Posterior cingulate gyrus (tissue), 11 donors: ENCODE measurements at places on chromosomes 11 and 22.
A peak's percentile ranks its signal among the peaks of the same experiment; 100 is the strongest.

DNA sequence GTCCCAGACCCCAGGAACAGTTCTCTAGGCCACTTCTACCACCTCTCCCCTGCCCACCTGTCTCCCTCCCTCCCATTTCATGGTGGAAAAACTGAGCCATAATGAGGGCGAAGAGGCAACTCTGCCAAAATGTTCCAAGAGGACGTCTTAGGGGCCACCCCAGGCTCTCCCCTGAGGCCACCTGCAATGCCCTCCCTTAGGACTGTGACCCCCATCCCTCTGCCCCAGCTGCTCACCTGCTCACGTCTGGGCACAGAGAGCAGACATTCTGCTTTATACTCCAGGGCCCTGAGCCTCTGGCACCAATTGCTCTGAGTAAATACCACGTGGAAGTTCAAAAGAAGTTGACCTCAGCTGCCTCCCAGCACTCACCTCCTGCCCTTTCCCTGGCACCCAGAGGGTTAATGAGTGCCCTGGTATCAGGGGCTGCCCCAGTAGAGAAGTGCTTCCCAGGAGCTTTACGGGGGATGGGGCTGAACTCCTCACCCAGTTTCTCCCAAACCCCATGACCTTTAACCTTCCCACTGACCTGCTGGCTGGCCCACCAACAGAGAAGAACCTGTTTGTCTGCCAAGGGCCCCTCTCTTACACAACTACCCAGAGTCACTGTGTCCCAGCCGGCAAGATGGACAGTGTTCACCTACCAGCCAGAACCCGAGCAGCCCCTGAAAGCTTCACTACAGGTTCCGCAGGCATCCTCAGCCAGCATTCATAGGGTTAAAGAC, 627 bp upstream of the APOA5 start:
- no peak for DNase-seq

GRCh38 chr11:74316772-74317505, 5.5 kb upstream of the P4HA3 start:
- no peak for DNase-seq

GRCh38 chr22:33823552-33823951, 96.7 kb downstream of the LARGE1 start:
- no peak for DNase-seq

- no peak for DNase-seq
These were observed 11.3 kb downstream of the LGALS12 start for GRCh38 chr11:63517156-63517555.

GRCh38 chr22:23285734-23286133, 105.4 kb downstream of the BCR start:
- DNase-seq, result no peak

DNA sequence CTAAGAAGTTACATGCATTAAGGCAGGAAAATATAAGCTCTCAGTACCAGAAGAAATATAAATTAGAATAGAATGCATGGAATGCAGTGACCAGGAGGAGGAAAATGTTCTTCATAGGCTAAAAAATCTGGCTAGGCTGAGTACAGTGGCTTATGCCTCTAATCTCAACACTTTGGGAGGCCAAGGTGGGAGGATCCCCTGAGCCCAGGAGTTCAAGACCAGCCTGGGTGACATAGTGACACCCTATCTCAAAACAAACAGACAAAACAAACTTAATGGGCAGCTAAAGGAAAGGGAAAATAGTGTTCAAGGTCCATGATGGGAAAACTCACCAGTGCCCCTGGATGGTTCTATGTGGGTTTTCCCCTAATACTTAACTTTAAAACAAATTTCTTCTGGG, 78.3 kb upstream of the RASSF10 start:
- DNase-seq, result no peak

DNA sequence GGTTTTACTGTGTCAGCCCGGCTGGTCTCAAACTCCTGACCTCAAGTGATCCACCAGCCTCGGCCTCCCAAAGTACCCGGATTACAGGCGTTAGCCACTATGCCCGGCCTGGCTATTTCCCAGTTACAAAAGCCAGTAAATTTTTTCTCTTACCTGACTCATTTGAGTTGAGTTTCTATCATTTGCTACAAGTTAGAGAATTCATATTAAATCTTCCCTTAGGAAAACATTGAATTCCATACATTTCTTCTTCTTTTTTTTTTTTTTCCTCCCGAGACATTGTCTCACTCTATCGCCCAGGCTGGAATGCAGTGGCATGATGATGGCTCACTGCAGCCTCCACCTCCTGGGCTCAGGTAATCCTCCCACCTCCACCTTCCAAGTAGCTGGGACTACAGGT, 26.0 kb downstream of the CHEK2 start:
- no peak for DNase-seq

DNA sequence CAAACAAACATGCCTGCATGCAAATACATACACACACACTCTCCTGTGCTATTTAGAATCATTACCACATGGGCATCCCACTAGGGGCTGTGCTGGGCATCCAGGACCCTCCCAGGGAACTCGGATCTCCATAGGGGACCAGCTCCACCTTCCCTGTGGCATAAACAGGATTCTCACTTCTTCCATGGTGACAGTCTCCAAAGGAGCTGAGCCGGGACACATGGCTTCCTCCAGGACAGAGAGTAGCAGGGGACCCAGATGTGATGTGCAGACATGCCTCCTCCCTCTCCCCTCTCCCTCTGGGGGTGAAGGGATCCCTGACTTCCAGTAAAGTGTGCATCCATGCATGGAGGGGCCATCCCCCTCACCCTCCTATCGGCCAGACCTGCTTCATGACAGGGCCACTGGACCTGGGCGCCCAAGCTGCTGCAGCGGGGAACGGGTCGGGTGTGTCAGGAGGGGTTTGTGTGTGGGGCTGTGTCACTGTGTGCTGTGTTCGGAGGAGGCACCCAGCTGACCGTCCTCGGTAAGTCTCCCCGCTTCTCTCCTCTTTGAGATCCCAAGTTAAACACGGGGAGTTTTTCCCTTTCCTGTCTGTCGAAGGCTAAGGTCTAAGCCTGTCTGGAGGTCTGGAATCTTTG, 33.4 kb downstream of the IGLL5 start:
- DNase-seq, result no peak

- DNase-seq, result no peak
These were observed 90.1 kb downstream of the ETS1 start for GRCh38 chr11:128497061-128497775.

DNA sequence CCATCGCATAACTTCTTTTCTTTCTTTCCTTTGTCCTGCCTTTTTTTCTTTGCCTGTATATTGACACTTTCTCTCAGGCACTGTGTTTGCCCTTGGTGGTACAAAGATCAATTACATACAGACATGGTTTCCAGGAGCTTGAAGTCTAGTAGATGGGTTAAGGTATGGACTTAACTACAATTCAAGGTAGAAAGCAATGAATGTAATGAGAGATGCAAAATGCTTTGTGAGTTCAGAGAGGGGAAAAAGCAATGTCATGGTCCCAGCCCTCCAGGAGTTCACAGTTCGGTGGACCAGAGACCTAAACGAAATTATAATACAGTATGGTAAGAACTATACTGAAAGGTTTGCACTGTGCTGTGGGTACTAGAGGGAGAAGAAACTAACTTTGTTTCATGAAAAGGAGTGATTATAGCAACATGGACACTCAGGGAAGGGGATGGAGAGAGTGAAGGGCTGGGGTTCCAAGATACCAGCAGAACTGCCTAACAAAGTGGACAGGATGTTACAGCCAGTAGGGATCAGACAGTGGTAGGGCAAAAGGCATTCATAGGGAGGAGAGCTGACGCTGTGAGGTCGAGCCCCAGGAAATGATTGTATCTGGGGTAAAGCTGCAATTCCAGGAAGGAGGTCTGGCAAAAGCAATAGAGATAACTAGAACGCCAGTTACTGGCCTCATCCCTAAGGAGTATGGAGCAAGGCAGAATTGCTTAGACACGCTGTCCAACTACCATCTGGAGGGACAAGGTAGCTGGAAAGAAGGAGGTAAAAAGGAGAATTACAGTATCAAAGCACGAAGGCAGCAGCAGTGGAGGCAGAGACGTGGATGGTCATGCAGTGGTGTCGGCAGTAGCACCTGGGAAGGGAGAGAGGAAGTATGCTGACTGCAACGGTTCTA, 158.3 kb upstream of the MTMR2 start:
- DNase-seq, result no peak

DNA sequence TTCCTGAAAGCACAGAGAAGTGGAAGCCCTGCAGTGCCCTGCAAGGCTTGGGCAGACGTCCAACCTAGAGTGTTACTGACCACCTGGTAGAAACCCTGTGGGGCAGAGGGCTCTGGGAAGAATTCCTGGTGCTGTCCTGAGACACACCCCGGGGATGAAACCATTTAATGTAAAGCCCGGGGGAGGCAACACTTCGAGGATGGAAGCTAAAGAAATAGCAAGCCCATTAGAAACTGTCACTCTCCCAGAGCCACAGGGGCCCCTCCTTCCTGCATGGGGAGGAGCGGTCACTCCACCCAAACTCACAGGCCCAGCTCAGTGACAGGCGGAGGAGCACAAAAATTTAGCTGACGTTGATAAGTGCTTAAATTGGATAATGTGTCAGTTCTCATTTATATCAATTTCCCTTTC, 57.6 kb downstream of the NRXN2 start:
- DNase-seq, result no peak

DNA sequence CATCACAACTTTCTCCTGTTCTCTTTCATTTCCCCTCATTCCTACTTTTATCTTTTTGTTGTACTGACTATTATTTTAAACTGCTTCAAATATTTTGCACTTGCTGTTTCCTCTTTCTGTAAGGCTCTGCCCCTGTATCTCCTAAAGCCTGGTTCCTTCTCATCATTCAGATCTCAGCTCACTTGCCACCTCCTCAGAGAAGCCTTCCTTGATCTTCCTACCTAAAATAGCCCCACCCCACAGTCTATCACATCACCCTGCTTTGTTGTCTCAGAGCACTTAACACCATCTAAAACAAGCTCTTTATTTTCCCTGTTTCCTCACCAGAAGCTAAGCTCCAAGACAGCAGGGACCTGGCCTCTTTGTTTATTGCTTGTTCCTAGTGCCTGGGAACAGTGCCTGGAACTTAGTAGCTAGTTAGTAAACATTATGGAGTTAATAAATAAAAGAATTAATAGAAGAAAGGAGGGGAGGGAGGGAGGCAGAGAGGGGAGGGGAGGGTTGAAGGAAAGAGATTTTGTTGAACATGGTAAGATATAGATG, 2.5 kb upstream of the STK33 start:
- DNase-seq, result no peak

DNA sequence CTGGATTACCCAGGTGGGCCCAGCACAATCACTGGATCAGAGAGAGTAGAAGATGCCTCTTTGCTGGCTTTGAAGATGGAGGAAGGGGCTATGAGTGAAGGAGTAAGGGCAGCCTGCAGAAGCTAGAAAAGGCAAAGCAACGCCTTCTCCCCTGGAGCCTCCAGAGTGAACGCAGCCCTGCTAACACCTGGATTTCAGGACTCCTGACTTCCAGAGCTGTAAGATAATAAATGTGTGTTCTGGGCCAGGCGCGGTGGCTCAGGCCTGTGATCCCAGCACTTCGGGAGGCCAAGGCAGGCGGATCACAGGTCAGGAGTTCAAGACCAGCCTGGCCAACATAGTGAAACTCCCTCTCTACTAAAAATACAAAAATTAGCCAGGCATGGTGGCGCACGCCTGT, 102.4 kb downstream of the MORC2 start:
- DNase-seq, result peak; percentile 4

DNA sequence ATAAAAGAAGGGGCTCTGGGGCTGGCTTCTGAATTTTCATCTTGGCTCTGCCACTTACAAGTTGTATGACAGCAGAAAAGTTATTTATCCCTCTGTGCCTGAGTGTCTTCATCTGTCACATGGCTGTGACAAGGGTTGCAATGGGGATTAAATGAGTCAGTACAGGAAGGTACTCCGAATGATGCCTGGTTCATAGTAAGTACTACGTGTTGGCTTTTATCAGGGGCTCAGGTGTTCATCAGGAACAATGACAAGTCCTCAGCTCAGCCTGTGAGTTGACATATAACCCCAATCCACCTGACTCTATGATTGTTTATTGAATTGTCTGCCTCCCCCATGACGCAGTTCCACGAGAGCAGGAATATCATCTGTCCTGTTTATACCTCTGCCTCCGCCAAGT, 45.7 kb downstream of the PAMR1 start:
- DNase-seq, result no peak

DNA sequence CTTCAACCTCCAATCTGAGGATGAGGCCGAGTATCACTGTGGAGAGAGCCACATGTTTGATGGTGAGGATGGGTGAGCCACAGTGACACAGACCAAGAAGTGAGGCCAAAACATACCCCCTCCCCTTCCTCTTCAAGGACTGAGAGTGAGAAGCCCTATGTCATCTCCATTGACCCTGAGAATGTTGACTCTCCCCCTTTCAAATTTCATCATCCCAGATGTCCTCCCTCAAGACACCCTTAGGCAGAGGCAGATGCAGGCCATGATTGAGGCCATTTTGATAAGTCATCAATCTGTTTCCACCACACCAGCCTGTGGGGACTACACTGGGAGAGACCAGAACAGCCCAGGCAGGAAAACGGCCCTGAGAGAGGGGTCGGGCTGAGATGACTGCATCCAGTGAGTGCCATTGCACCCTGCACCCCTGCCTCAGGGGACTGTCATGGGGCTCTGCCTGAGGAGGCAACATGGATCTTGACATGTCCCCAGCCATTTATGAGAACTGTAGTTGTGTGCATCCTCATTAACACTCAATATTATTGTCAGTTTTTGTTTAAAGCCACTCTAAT, 84.2 kb upstream of the IGLL5 start:
- no peak for DNase-seq

DNA sequence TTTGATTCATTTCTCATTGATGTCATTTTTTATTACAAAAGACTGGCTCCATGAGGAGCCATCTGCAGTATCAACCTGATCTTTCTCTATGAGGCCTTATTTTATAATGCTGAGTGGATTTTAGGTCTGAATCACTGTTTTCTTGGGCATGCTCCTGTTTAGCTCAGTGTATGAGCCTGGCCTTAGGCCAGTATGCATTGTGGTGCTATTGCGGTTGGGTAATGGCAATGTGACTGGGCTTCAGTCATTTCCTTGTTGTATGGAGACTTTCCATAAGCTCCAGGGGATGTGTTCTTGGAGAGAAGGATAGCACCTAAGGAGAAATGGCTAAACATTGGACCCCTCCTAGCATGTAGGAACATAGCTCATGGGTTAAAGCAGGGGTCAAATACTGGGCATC, 293.2 kb downstream of the NELL1 start:
- DNase-seq, result no peak

- no peak for DNase-seq
These were observed 459.5 kb upstream of the CNTN5 start for GRCh38 chr11:98561252-98561651.

DNA sequence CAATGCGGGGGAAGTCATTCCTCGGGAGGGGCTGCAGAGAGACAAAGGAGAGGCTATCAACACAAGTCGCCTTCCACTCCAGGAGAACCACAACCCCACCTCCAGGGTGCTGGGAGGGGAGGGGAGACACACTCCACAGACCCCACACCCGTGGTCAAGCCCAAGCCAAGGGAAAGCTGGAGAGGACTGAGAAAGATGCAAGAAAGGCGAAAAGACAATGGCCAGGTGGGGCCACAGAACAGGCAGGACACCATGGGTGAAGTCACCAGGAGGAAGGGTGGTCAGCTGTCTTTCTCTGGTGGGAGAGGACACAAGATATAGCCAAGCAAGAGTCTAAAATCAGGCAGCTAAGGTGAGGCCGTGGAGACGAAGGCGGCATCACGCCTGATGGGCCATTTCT, 16.0 kb downstream of the HDHD5 start:
- no peak for DNase-seq
